ENCODE measurements at places on chromosomes 7 and 10.
A peak's percentile ranks its signal among the peaks of the same experiment; 100 is the strongest.

GRCh38 chr10:106780632-106781031, 383.9 kb downstream of the SORCS1 start:
- no peak for DNase-seq

- DNase-seq: peak; percentile 21
Measured at GRCh38 chr10:1043532-1043995, 5.4 kb downstream of the IDI1 start.

DNA sequence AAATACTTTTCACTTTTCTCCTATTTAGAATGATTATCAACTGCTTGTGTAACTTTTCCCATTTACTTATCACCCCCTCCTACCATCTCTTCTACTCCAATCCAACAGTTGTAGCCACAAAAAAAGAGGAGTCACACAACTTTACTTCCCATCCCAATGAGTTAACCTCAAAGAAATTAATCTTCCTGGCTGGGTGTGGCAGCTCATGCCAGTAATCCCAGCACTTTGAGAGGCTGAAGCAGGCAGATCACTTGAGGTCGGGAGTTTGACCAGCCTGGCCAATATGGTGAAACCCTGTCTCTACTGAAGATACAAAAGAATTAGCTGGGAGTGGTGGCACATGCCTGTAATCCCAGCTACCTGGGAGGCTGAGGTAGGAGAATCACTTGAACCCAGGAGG, 19.9 kb downstream of the SYPL1 start:
- no peak for DNase-seq

DNA sequence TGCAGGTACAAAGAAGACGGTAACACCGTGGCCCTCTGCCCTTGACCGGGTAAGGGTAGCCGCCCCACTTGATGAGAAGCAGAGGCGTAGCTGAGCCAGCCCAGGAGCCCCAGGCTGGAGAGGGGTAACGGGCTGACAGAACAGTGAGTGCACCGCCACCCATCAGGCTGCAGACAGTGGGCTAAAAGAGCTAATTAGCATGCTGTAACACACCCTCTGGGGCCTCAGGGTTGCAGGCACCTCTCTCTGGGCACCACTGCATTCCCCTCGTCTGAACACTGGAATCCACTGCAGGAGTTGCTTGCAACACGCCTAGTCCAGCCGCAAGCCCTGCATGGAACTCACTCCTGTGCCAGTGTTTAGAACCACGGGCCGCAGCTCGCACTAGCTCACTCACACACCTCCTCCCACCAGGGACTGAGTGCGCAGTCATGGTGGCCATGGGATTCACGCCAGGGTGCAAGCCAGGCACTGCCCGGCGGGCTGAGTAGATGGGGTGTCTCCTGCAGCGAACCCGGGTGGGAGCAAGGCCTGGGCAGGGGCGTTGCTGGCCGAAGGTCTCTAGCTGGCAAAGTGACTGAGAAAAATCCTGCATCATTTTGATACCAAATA, 36.1 kb downstream of the AGMO start:
- no peak for DNase-seq

GRCh38 chr7:95264363-95264891, 59.9 kb downstream of the PON1 start:
- DNase-seq: no peak

DNA sequence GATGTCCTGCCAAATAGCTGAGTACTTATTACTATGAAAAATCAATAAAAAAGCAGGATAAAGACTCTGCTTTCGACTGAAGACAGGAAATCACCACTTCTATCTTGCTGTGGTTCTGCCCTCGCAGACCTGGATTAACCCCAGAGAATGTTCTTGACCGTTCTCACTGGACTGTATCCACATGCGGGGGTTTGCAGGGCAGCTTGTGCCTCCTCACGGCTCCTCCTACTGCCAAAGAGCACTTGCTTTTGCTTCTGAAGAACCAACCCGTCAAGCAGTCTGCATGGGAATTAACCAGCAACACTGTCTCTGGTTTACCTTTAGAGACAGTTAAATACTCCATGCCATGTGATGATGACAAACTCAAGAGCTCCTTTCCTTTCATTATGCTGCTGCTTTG, 184.0 kb downstream of the GFRA1 start:
- no peak for DNase-seq

DNA sequence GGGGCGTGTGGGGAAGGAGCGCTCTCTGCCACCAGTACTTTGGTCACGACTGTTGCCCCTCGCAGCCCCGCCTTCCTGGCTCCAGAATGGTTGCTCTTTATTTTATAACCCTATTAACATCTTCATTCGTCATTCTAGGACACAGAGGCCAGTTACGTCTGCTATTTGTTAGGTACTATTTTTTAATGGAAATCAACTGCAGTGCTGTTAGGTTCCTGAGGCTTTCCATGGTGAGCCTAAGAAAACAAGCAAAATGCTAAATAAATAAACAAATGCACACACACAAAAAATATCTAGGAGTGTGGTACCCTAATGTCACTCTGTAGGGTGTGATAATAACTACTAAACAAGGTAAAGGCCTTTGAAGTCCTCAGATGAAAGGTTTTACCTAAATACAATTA, 71.1 kb downstream of the SLC37A3 start:
- DNase-seq: no peak

DNA sequence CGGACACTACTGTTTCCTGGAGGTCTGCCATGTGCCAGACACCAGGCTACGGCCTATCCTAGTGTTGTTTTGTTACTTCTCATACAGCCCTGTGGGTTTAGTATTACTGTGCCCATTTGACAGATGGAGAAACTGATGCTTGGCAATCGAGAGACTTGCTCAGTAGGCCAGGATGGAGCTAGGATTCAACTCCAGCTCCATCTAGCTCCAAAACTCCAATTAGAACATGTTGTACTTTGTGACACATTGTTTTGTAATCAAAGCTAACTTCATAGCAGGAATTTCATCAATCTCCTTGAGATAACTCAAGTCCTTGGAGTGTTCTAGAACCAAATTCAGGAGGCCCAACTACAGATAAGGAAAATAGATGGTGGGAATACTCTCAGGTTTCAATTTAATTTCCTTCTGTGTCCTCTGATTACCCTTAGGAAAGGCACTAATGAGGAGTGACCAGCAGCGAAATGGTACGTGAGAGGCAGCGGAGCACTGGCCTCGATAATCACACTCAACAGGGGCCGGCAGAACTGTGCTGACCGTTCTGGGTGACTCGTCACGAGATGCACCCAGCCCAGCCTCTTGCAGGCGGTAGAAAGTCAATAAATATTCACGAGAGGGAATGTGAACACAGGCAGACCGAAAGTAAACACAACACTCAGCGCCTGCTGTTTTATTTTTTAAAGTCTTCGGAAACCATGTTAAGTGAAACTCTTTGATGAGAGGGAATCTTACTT, 269.6 kb upstream of the NEBL start:
- DNase-seq: no peak

GRCh38 chr10:105700218-105700617, 1059.1 kb downstream of the SORCS3 start:
- DNase-seq: no peak

- DNase-seq: no peak
Measured at GRCh38 chr10:82318534-82318933, 443.5 kb downstream of the NRG3 start.

GRCh38 chr10:63157845-63158624, 24.9 kb downstream of the NRBF2 start:
- peak; percentile 46 for DNase-seq

GRCh38 chr7:85135977-85136376, 50.9 kb downstream of the SEMA3D start:
- DNase-seq: no peak

DNA sequence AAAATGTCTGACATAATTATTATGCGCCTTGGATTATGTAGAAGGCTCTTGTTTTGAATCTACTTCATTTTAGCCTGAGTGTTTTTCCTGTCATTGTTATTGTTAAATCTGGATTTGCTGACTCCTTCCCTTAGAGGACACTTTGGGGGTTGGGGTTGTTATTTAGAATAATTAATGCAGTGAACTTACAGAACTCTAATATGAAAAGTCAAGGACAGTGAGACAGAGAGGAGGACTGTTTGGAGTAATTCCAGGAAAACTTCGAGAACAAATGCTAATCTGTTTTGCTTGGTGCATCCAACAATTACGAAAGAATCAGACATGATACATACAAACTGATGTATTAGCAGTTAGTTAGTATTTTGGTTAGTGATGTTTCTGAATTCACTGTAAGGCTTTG, 146.1 kb downstream of the ABCA13 start:
- DNase-seq: no peak

- no peak for DNase-seq
Measured at GRCh38 chr7:141439164-141439563, 112.0 kb upstream of the AGK start.

DNA sequence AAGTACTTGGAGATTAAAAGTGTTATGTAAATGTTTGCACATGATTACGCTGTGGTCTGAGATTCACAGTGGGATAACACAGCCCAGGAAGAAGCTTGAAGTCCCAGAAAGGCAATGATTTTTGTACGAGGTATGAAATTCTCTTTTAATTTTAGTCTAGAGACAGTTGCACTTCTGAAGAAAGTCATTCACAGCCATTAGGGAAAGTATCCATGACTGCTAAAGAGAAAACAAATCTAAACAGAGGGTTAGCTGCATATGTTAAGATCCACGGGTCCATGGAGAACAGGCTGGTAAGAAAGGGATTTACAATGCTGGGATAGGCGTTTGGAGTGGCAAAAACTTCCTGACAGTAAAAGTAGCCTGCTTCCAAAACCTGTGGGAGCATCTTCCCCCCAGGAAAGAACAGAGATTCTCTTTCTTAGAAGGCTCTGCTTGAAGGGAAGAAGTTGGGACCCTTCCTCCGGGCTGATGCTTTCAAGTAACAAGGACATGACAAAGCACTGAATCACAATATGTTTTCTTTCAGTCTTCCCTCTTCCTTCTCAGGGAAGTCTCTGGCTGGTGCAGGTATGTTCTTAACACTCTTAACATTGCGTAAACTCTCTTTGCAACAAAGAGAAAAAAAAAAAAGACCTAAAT, 220.8 kb upstream of the CELF2 start:
- DNase-seq: no peak

- DNase-seq: no peak
Measured at GRCh38 chr7:107924841-107925504, 34.0 kb downstream of the DLD start.

- DNase-seq: no peak
Measured at GRCh38 chr10:24255115-24255880, 46.4 kb downstream of the KIAA1217 start.

- DNase-seq: no peak
Measured at GRCh38 chr7:111931958-111932357, 274.2 kb downstream of the DOCK4 start.

- no peak for DNase-seq
Measured at GRCh38 chr10:51896849-51897248, 197.5 kb upstream of the CSTF2T start.

DNA sequence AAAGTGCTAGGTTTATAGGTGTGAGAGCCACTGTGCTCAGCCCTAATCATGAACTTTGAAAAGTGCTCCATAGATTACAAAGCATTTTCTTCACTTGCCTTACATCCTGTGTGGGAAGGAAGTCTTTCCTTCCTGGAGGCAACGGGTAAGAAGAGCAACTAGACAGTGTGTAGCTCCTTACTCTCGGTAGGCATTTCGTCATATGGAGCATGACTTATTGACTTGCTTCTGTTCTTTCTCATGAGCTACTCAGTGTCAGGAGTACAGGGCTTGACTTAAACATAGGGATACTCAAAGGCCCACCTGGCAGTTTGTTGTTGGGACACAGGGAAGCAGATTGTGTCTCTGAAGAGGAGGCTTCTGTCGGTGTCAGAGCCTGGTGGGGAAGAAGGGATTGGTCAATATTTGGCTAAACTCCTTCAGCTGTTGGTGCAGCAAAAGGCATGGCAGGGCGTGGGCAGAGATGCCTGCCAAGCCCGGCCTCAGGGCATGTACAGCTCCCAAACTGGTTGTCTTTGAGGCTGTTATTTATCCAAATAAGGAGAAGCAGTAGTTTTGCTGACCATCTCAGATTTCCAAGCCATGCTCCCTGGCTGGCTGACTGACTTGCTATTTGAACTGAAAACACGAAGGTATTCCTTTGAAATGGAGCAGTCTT, 248.9 kb downstream of the KIAA1217 start:
- no peak for DNase-seq

Data from endothelial cell (in vitro differentiated cells).